ENCODE measurements at places on chromosomes 7 and 10.

DNA sequence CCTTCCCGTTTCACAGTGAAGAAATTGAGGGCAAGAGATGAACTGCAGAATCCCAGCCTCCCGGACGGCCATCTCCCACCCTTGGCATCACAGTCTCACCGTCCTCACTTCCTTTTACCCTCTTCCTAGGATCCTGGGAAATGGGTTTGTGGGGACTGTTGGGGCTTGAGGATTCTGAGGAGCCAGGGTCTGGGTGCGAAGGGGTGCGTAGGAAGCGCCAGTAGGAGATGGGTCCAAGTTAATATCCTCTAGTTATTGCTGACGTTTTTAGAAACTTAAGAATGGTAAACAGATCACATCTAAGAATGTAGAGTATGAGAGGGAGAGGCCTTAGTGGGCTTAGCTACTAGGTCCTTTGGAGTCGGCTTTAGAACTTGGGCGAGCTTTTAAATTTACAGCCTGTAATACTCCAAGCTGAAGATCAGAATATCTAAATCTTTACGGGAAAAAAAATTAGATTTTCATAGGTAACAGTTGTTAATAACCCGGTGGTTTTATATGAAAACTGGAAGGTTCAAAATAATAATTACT lies 696 bp downstream of the MALSU1 start:
- DNase-seq = no peak

DNA sequence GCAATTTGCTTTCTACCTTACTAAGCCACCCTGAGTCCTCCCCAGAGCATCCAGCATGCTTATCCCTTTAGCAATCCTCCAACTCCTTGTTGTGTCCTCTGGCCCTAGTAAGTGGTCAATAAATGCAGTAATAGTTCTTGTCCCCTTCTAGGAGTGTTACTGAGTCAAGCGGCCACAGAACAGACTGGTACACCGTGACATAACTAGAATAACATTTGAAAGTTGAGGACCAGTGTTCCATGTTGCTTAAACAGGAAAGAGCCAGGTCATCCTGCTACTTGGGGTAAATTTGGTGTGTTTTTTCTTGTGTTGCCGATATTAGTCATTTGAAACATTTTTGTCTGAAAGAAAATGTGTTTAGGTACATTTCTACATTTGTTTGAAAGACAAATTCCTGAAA lies 4.8 kb upstream of the CDK6 start:
- DNase-seq = no peak

DNA sequence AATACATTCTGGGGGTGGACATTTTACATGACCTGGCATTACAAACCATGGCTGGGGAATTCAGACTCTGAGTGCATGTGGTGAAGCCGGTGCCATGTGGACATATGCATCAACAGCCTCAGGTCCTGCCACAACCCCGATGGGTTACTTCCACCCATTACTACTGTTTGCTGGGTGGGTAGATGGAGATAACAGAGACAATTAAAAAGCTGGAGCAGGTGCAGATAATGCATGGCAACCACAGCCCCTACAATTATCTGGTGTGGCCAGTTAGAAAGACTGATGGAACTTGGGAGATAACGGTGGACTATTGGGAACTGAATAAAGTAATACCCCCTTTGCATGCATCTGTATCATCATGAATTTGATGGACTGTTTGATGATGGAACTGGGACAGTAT lies 21.6 kb upstream of the ADAMTS14 start:
- DNase-seq = no peak

- no peak for DNase-seq
Measured at GRCh38 chr7:140526787-140527664, 47.7 kb upstream of the MKRN1 start.

- no peak for DNase-seq
Measured at GRCh38 chr7:47654672-47655298, 72.9 kb upstream of the TNS3 start.

- no peak for DNase-seq
Measured at GRCh38 chr10:33939892-33940291, 605.4 kb upstream of the NRP1 start.

Data from Right ventricle myocardium inferior (tissue), 1 donor.